Caki2 (cell line): ENCODE measurements at places on chromosomes 2 and 18.

DNA sequence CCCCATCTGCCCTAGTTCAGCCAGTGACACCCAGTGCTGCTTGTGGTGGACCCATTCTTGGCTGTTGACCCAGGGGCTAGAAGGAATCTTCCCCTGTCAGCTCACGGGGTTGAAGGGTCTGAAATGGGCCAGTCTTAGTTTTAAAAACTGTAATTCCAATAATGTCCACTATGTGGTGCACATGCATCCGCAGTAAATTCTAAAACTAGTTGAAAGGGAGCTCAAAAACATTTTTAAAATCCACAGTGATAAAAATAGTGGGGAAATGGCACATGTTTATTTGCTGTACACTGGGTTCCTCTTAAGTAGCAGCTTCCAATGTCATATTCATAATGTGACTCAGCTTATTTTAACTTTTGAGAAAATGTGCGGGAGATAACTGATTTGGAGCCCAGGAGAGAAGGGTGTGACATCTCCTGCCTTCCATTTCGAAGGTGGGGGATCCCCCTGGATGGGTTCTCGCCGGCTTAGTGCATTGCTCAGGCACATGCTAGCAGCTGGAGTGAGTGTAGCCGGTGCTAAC is 32.8 kb downstream of the GRHL1 start:
- DNase-seq, result peak; percentile 44

DNA sequence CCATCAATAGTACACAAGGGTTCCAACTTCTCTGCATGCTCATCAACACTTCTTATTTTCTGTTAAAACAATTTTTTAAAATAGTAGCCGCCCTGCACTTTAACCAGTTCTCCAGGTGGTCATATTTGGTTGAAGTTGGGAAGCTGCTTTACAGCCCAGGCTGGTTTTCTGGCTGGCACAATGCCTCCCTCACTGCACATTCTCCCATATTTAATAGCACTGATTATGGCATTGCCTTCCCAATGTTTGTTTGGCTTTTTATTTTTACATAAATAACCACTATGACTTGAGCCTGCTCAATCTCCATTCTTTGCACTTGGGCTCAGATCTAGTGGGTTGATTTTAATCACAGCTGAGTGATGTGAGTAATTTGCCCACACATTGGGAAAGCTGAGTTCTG is 111.9 kb upstream of the MAP4K3 start:
- DNase-seq, result no peak

DNA sequence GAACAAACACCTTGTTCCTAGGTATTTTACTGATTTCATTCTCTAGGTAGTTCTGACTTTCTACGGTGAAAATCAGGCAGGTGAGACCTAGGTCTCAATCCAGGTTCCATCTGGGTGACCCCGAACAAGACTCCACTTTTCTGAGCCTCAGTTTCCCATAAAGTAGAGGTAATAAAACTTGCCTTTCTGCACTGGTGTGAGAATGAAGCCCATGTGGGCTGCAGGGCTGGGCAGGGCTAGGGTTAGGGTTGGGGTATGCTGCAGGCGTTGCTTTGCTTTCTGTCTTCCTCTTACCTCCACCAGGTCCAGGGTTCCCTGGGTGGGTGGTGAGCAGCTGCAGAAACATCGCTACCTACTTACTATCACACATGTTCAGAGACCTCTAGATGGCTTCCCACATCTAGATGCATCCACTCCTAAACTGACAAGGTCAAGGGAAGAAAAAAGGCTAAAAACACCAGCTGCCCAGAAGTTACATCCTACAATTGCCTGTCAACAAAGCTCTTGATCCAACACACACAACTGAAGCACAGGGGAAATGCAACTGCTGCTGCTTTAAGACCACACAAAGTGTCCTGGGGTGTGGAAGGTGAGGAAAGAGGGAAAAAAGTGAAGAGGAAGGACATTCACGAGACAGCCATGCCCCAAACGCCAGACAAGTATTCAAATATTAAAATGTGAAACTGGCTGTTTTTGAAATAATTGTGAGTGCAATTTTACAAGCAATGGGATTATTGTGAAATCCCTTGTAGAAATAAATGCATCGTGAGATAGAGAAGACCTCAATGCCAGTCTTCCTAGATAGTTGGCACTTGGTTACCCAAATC is 23.5 kb downstream of the MBP start:
- DNase-seq, result no peak

DNA sequence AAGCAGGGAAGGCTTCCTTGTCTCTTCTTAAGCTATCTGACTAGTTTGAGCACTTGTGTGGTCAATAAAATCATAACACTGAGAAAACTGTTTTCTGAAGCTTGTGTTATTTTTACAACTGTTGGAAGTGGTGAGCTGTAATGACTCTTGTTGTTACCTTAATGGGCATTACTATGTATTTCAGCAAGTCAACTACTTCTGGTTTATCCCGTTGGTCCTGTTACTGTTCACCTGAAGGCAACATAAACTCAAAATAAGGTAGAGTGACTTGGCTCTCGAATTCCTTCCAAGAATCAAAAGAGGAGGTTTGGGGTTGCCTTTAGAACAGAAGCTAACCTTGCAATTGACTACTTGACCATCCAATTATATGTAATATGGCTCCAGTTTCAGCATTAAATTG is 23.2 kb upstream of the FIGN start:
- no peak for DNase-seq

- DNase-seq, result no peak
These were observed 14.1 kb upstream of the KLF11 start for GRCh38 chr2:10028988-10029874.
